Psoas muscle (tissue), 8 donors: ENCODE measurements at places on chromosomes 4 and X. TPM values are rescaled to one million over a fixed set of nuclear protein-coding genes. Genes with fewer than 3 reads are reported as not detected.

Gene NSUN7
- total RNA-seq, result not detected

Gene NAP1L2
- 0.97 TPM for total RNA-seq

Gene CSAG1
- total RNA-seq, result not detected

Gene MRPL1
- 38.3 TPM for total RNA-seq

Gene DEFB131A
- not detected for total RNA-seq

Gene SMIM10L2A
- 0.14 TPM for total RNA-seq
